ENCODE measurements at places on chromosomes 7 and 10.

DNA sequence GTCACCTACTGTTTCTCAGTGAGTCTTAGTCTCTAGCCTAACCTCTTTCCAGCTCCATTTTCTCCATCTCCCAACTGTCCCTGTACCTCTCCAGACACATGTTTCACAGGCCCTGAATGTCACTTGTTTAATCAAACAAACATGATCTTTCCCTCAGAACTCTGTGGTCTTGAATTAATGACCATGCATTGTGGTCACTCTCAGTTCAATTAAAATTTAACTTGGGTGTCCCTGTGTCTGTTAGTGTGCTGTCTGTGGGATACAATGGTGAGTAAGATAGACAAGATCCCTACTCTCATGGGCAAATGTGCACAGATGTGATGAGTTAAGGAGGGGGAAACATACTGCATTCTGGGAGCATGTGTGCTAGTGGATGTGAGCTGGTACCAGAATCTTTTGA lies 65.0 kb downstream of the RBM33 start:
- DNase-seq, result no peak

- no peak for DNase-seq
These were observed 11.0 kb downstream of the RASGEF1A start for GRCh38 chr10:43255634-43256431.

GRCh38 chr10:79946271-79947082 lies 2.4 kb downstream of the SFTPD start:
- no peak for DNase-seq

DNA sequence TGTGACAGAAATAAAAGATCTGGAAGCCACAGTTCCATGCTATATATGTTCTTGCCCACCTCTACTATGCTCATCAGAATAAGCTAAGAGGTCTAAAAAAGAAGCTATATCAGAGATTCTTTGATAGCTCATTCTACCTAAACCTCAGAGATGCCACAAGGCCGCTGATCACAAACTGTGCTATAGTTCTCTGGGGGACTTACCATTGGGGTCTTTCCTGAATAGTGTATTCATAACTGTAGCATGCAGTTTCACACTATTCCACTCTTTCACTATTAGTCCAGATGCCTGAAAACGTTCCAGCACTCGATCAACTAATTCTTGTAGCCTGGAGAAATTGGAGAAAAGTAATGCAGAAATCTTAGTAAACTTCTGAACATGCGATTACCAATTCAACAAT lies 44.5 kb upstream of the SPOCK2 start:
- DNase-seq, result no peak

- no peak for DNase-seq
These were observed 65.3 kb downstream of the TET1 start for GRCh38 chr10:68625316-68625921.

GRCh38 chr10:3787016-3787400 lies 2.0 kb upstream of the KLF6 start:
- DNase-seq, result no peak

DNA sequence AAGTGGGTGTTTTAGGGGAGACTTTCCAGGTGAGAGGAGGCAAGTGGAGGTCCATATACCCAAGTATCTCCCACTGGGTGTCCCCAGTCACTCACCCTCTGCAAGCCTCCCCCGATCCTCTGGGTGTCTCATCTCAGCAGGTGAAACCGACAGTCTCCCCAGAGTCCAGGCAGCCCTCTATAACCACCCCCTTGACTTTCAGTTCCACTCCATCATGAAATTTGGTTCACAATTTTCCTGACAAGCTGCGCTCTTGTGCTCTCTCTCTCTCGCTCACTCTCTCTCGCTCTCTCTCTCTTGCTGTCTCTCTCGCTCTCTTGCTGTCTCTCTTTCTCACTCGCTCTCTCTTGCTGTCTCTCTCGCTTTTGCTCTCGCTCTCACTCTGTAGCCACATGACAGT lies 8.1 kb upstream of the RABGEF1 start:
- DNase-seq, result no peak

- no peak for DNase-seq
These were observed 396.2 kb downstream of the REEP3 start for GRCh38 chr10:63917363-63917762.

GRCh38 chr10:49180444-49180860 lies 7.7 kb downstream of the TMEM273 start:
- no peak for DNase-seq

GRCh38 chr10:97795886-97796285 lies 24.1 kb upstream of the SFRP5 start:
- no peak for DNase-seq

GRCh38 chr10:85978566-85979358 lies 387.8 kb downstream of the GRID1 start:
- no peak for DNase-seq

DNA sequence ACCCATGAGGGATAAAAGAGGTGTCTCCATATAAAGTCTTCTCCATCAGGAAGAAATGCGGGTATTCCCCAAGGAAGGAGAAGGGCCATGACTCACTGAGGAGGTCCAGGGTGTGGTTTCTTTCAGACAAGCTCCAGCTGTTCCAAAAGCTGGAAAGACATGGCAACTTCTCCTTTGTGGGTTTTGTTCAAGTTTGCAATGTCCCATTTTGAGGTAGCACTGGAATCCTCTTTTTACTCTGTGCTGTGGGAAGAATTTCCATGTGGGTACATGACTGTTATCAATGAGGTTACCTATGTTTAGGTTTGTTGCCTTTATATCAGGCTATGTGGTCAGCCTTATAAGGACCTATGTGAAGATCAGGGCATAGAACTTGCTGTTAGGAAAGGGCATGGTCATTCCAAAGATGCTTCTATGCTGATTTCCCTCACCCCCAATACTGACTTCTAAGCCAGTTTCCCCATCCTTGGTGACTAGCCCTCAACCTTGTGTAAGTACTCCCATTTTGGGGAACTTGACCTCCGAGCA lies 697.5 kb downstream of the INHBA start:
- DNase-seq, result no peak

DNA sequence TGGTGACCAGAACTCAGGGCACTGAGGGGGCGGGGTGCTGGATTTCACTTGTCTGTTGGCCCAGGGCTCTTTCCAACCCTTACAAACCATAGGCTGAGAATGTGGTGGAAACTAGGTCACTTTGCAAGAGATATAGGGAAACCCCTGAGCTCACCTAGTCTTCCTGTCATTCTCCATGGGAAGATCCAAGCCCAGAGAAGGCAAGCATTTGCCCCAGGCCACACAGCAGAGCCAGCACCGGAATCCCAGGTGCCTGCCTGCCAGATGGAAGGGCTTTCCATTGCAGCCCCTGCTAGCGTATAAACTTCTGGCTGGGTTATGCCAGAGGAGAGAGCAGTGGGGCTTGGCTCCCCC lies 427 bp downstream of the PYROXD2 start:
- no peak for DNase-seq

DNA sequence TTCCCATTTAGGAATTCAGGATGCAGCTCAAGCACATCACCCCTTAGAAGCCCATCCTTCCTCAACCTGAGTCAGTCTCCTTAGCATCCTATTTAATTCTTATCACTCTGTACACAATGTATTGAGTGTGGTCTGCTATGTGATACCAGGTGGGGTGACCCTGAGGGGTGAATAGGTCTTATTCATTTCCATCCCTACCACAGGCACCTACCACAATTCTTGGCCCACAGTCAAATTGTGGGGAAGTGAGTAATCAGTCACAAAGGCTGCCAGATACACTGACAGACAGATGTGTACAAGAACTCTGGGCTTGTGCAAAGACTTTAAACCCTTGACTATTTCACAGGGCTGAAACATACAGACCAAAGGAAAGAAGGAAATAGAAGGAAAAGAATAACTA lies 560.5 kb downstream of the PARD3 start:
- DNase-seq, result peak; percentile 4

DNA sequence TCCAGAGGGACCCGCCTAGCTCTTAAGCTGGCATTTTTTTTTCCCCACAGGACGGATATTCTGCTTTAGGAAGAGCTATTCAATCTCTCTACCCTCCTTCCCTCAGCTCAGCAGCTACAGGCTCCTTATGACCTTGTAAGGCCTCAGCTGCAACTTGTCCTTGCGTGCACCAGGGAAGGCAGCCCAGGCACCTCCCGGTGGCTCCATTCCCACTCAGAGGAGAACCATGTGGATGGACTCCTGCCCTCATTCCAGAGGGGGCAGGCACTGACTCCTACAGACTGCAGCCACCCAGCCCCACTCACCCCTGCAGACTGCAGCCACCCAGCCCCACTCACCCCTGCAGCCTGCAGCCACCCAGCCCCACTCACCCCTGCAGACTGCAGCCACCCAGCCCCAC lies 73.7 kb downstream of the ITIH5 start:
- no peak for DNase-seq

DNA sequence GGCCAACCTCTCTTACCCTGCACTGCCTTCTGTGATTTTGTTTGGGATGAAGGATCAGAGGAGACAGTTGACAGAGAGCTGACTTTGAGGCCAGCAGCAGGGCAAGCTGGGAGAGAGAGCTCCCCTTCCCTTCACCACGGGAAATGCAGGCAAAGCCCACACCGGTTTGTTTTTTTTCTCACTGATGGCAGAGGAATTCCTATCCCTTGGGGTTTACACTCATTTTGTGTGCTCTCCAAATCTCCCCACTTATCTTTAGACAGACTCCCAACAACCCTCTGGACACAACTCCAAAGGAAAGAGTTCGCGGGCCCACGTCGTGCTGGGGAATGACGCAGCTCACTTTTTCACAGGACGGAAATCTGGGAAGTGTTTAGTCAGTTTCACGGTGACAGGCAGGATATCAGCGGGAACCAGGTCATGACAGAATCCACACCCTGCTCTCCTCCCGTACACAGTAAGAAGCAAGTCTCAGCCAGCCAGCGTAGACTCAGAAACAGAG lies 68.3 kb upstream of the FAM171A1 start:
- no peak for DNase-seq

- DNase-seq, result peak; percentile 53
These were observed 109.1 kb upstream of the TNRC18 start for GRCh38 chr7:5532536-5533335.

- no peak for DNase-seq
These were observed 33.0 kb downstream of the KIF5B start for GRCh38 chr10:32023264-32023663.

DNA sequence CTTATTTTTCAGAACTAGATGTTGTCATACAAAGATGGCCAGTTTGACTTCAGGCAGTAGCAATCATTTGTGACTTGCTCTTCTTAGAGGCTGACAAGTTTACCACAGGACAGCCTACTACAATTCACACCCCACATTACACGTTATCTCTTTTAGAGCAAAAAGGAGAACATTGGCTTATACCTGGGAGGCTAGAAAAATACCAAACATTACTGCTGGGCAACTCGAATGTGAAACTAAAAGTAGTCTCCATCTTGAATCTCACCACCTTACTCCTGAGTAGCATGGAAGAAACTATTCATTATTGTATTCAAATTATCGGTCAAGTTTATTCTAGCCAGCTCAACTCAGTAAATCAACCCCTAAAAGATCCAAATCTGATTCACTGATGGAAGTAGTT lies 90.7 kb upstream of the TMEM26 start:
- no peak for DNase-seq

DNA sequence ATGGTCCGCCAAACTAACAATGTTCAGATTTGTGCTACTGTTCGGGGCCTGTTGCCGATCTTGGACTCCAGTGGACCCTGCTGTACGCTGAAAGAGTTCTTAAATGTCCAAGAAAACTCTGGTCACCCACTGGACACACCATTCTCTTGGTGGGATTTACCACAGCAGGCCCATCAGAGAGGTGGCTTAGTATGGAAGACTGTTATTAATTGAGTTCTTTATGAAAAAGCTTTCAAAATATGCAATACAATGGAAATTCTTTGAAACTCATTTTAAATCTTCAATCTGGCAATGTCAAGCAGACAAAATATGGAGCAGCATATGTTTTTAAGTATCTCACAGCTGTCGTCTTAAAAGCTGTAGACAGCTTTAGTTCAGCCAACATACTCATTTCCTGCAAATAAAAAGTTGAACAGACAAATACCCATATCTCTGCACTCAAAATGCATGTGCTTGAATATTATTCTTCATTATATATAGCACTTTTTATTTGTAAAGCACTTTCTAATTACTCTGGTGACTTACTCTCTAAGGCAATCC lies 37.4 kb upstream of the GRM8 start:
- DNase-seq, result no peak

DNA sequence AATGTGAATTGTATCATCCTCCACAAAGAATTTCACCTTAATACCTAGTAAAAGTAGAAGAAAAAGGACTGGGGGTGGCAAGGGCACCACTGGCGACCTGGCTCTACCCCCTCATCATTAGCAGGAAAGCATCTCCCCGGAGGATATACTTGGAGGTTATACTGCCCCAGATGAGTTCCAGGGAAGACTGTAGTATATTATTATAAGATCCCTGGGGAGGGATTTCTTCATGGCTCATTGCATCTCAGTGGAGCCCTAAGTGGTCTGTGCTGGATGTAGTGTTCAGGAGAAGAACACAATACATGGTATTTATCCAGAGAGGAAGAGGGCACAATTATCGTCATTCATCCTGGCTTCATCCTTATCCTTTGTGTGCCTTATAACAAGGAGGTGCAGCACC lies 14.2 kb upstream of the DYNC1I1 start:
- DNase-seq, result no peak

GRCh38 chr7:132592231-132592920 lies 16.1 kb upstream of the PLXNA4 start:
- DNase-seq, result no peak

GRCh38 chr7:1421946-1422345 lies 37.3 kb downstream of the MICALL2 start:
- DNase-seq, result no peak

DNA sequence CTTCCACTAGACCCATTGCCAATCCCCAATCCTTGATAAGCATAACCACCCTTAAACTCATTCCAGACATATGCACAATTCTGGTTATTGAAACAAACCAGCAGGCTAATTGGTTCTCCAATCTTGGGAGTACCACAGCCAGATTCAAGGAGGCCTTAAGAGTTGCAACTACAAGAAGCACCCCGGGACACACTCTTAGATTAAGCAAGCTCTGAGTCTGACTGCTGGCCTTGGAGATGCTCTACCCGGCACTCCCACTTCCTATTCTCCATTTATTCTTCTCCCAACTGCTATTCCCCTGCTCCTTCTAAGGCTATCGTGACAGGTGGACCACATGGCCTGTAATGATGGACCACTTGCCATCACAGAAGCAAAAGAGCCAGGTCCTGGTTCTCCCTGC lies 40.3 kb downstream of the CYTH3 start:
- no peak for DNase-seq

GRCh38 chr10:69383558-69383957 lies 33.2 kb downstream of the TACR2 start:
- DNase-seq, result no peak
